ENCODE measurements at places on chromosomes 5 and 9.

- no peak for DNase-seq
These were observed 88.1 kb downstream of the PCSK1 start for GRCh38 chr5:96344678-96345577.

GRCh38 chr9:106976772-106977171, 113.8 kb downstream of the ZNF462 start:
- DNase-seq = no peak

DNA sequence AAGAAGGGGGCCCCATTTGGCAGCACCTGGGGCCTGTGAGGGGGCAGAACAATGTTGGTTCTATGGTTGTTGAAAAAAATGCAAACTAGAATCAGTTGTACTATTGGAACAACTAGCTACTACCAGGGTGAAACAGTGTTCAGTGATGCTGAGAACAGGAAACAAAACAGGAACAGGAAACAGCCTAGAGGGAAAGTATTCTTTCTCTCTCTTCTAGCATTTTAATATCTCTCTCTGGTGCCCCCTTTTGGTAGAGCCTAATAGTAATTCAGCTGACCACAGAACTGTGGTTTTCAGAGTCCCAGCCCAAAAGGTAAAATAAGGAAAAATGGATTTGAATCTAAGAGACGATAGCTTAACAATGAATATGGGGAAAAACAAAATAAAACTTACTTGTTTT, 138.0 kb upstream of the KCNN2 start:
- DNase-seq = no peak

GRCh38 chr5:159359408-159359807, 29.1 kb upstream of the IL12B start:
- no peak for DNase-seq

- DNase-seq = no peak
These were observed 65.6 kb downstream of the TLE4 start for GRCh38 chr9:79637177-79637925.

GRCh38 chr5:573976-574375, 38.2 kb upstream of the CEP72 start:
- DNase-seq = no peak

DNA sequence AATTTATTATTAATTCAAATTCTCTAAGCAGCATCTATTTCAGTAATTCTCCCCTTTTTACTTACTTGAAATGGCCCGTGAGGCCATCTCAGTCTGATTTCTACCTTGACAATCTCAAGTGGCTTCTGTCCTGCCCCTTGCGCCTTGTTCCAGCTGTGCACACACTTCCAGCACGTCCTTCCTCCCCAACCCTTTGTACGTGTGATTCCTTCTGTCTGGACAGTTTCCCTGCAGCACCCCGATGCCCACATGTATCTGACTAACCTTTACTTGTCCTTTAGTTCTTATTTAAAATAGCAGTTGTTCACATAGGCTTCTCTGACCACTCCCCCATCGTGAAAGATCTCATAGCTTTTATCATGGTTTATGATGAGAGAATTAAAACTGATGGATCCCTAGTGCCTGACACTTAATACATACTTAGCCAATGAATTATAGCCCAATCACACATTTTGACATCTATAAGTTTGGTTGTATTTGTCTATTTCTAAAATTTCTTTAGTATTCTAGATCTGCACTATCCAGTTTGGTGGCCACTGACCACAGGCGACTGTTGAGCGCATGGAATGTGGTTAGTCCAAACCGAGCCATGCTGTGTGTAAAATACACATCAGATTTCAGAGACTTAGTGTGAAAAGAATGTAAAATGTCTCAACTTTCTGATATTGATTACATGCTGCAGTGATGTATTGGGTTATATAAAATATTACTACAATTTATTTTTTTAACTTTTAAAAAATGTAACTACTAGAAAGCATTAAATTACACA, 14.3 kb downstream of the ZBTB34 start:
- DNase-seq = no peak

DNA sequence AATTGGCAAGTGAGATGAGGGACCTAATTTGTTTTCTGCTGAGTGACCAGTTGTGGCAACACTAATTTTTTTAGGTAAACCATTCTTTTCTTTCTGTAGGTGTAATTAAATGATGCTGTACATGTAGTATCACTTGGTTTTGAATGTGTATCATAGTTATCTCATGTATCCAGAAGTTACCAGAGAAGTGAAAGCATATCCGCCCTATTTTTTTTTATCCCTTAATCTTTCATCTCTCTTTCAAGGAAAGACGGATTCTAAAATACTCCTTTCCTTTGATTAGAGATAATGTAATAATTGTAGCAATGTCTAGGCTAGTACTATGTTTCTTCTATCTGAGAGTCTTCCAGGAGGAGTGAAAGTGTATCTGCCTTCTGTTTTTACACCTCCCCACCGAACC, 7.1 kb downstream of the KDM3B start:
- DNase-seq = no peak

- DNase-seq = no peak
These were observed 61.2 kb upstream of the MAP1B start for GRCh38 chr5:72046106-72046505.

DNA sequence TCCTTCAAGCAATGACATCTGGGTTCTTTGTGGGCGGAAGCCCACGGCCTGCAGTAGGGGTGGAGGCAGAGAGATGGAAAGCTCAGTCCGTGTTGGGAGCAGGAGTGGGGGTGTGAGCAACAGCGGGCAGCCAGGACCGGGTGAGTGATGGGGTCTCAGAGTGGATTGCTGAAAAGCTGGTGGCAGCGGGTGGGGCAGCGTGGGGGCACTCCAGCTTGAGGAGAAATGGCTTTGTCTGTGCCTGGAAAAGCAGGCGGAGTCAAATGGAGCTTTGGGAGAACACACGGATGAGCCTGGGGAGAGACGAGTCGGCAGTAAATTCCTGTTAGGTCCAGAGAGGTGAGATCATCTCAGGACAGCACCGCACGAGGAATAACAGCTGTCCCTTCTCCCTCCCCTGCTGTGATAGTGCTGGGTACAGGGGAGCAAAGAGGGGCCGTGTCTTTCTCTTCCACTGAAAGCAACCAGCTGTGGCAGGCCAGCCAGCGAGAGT, 42.1 kb downstream of the CACNA1B start:
- DNase-seq = no peak

DNA sequence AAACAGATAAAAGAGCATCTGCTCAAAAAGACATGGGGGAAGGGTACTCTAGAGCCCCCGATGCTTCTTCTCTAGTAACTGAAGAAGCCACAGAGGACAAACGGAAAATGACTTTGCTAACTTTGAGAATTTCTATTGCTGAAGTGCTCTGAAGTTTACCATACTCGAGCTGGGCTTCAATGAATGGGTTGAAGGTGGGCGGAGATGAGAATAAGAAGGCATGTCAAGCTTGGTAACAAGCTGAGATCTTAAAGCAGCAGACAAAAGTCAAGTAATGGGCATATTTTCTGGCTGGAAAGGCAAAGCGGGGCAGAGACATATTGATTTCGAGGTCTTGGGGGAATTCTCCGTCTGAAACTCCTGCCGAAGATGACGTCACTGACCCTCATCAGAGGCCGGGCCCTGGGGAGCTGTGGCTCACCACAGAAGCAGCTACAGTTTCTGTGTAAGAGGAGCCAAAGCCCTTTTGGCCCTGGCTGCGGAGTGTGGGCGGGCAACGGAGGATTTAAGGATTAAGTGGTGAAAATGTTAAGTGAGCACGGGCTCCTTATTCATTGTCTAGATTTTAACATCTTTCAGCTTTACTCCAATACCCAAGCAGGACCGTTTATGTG, 115.8 kb upstream of the SLIT3 start:
- peak; percentile 26 for DNase-seq

All from activated B cell treated with CpG ODN at 0.5 μM for 24 hours (primary cell).